ENCODE measurements at places on chromosomes 3 and 15.

GRCh38 chr15:51227940-51228732 is 110.3 kb downstream of the CYP19A1 start:
- DNase-seq, result no peak

DNA sequence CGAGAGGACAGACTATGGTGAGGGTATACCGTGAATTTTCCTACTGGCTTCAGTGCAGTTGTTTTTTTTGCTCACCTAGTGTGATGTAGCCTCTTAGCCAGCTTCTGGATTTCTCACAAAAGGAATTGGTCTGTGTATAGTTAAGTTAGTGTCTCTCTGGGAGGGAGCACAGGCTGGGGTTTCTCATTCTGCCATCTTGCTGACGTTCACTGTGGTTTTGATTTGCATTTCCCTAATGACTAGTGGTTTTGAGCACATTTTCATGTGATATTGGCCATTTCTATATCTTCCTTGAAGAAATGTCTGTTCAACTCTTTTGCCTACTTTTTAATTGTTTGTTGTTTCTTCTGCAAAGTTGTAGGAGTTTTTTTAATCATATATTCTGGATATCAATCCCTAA is 2.2 kb upstream of the CD86 start:
- DNase-seq, result no peak

DNA sequence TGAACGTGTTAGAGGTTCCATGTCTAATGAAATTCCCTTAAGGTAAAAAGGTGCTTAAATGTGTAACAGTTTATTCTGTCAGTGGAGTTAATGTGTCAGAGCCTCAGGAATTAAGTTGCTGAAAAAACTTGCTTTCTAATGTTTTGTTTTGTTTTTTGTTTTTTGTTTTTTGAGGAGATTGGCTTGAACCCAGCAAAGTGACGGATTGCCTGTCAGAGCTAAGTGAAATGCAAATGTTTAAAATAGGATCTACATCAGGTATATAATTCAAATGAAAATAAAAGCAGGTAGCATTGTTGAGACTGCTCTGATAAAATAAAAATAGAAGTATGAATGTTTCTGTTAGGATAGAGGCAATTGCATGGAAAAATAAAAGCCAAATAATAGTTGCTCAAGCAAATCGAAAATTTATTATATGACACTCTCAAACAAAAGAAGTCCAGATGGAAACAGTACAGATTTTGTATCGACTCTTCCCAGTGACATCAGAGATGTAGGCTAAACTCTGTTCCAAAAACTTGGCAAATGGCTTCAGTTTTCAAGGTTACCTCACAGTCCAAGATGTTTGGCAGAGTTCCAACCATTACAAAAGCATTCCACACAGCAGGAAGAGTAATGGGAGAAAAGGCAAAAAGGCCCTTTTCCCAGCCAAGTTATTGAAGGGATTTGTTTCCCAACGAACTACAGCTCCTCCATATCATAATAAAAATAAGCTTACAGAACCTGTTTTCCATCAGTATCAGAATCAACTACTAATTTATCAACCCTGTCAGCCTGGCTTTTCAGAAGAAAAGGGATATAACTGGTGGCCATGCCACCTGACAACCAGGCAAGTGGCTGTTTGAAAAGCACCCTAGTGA is 291.0 kb downstream of the TBL1XR1 start:
- peak; percentile 31 for DNase-seq

DNA sequence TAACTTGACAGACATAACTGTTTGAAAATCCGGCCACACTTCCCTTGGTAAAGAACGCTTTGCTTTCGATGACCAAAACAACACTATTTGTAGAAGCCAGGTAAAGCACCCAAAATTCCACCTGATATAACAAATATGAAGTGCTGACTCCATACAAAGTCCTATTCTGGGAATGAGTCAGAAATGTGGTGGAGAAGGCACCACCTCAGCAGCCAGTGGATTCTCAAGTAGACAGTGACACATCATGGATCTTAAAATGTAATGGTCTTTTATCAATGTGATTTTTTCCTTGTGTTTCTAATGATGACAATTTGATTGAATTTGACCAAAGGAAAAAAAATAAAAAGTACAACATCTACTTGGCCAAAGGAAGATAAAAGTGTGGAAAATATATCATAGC is 135.0 kb upstream of the WNT5A start:
- no peak for DNase-seq

- DNase-seq, result no peak
Measured at GRCh38 chr3:23607184-23607847, 198.4 kb upstream of the UBE2E1 start.

DNA sequence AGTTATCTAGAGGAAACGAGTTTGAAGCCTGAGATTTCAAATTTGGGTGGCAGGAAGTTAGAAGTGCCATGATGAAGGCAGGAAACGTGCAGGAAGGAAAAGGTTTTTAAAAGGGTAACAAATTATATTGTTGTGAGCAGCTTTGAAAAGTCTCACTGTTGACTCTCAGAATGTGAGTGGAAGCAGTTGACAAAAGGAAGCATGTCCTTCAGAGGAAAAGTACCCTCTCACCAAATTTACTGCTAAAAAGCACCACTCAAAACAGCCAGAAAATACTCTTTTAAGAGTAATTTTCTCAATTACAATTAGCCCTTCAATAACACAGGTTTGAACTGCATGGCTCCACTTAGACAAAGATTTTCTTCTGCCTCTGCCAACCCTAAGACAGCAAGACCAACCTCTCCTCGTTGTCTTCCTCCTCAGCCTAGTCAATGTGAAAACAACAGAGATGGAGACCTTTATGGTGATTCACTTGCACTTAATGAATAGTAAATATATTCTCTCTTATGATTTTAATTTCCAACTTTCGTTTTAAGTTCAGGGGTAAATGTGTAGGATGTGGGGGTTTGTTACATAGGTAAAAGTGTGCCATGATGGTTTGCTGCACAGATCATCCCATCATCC is 117.1 kb upstream of the LIPC start:
- no peak for DNase-seq

DNA sequence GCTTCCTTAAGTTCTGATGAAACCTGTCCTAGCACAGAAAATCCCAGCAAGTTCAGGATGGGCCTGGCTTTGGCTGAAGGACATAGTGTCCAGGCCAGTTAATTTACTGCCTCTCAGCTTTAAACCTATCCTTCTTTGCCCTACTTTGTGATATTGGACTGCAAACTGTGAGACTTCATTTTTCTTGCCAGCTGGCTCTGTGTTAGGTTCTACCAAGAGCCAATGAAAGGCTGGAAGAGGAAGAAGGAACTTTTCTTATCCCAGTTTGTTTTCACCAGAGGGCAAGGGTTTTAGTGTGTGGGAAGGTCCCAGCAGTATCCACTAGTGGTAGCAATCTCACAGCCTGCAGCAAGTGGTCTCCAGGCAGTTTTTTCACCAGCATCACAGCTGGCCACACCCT is 18.2 kb downstream of the DCUN1D1 start:
- DNase-seq, result no peak

DNA sequence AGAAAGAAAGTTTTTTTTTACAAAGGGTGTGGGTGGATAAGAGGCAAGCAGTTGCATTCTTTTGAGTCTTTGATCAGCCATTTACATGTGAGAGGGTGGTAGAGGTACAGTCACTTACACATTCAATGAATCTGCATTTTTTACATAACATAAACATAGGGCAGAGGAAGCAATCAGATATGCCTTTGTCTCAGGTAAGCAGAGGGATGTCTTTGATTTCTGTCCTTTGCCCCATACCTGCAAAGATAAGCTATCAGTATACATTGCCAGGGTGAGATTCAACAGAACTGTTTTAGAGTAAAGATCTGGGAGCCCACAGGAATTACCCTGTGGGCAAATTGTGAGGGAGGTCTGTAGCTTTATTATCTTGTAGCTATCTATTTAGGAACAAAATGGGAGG is 5.4 kb upstream of the PPP1R2 start:
- no peak for DNase-seq

DNA sequence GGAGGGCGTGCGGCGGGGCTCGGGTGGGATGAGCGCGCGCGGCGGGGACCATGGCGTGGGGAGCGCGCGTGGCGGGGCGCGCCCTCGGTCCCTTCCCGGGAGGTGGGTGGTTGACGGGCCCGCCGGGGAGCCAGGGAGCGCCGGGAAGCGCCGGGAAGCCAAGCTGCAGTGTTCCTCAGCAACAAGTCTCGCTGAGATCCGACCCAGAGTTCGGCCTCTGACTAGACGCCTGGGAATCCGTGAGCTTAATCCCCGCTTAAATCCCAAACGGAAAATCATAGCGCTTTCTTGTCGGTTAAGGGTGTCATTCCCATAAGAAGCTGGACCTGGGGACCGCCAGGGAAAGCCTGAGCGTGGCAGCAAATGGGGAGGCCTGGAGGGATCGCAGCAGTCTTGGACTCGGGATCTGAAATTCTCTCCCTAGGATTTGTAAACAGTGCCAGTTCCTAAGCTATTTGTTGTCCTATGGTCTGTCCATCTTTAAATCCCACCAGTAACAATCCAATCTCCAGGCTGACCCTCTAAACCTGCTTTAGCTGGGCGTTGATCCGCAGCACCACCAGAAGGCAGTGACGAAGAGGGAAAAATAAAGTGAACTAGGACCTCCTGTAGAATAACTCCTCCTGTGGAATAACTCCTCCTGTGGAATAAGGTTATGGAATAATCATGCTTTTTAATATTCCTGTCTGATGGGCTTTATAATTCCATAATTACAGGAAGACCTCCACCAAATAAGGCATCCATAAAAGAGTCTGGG is 570 bp upstream of the NEDD4 start:
- peak; percentile 83 for DNase-seq

- DNase-seq, result no peak
Measured at GRCh38 chr3:146544929-146545528, 622 bp upstream of the PLSCR1 start.

- DNase-seq, result no peak
Measured at GRCh38 chr3:157905885-157906284, 200.3 kb downstream of the SHOX2 start.

DNA sequence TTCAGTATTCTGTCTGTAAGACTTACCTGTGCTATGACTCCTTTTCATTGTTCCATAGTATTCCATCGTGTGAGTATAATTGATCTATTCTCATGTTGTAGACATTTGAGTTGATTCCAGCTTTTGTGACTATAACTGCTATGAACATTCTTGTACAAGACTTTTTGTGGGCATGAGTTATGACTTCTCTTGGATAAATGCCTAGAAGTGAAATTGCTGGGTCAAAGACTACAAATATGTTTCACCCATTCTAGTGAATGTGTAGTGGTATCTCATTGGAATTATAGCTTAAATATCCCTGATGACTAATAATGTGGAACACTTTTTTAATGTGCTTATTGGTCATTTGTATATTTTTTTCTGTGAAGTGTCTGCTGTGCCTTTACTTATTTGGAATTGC is 27.6 kb upstream of the NPHP3 start:
- no peak for DNase-seq

DNA sequence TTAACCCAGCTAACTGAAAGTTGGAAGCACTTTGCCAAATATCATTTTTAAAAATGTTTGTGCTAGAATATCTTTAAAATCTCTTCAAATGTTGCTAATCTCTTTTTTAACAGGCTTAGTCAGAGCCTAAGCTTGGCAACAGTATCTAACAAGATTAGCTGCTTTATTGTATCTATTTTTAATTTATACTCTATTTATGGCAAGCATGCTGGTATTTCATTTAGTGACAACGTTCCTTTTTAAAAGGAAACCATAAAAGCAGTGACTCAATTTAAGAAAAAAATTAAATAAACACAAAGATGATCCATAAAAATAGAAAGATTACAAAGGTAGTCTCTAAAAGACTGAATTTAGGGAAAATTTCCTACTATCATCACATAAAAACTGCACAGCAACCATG is 40.5 kb downstream of the SLC12A6 start:
- no peak for DNase-seq

DNA sequence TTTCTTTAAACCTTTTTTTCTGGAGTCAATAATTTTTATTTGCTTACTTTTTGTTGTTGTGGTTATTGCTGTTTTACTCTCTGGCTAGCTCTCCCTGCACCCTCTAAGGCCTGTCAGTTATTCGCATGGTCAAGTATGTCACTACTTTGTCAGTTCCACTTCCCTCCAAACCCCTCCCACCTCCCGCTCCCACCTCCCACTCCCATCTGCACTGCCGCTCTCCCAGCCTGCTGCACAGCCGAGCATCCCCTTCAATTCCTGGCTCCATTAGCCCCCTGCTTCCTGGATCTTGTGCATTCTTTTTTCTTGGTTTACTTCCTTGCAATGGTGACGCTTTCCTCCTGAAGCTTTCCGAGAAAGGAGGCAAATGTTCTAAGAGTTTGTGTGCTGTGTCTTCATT is 218.0 kb downstream of the XXYLT1 start:
- DNase-seq, result no peak

- DNase-seq, result no peak
Measured at GRCh38 chr15:57440799-57441198, 64.5 kb downstream of the CGNL1 start.

GRCh38 chr3:131142580-131142979 is 115.9 kb downstream of the NEK11 start:
- no peak for DNase-seq

DNA sequence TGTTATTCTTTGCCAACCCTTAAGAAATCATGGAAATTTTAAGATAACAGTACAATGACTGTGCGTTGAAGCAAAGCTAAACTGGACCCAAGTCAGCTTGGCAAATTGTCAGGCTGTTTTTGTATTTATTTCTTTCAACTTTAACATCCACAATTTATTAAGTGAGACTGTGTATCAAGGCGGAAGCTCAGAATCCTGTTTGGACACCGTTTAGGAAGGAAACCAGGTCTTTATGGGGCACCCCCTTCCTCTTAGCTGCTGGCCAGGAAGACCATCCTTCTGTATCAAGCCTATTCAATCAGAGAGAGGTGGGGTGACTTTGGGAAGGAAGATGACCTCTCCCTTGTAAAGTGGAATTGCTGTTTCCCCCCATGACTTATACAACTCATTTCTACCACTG is 166.0 kb downstream of the MCTP2 start:
- DNase-seq, result no peak

- DNase-seq, result no peak
Measured at GRCh38 chr15:76941636-76942035, 10.1 kb downstream of the RCN2 start.

DNA sequence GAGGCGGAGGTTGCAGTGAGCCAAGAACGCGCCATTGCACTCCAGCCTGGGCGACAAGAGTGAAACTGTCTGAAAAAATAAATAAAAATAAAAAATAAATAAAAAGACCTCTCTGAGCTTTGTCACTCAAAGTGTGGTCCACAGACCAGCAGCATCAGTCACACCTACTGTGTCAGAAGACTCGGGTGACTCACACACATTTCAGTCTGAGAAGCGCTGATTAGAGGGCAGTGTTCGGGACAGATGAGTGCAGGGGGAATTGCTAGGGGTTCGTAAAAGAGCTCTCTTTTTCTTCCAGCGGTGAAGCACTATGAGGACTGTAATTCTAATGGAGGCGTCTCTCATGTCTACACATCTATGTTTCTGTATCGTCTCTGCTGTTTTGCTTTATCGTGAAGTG is 5.7 kb downstream of the PODXL2 start:
- DNase-seq, result no peak
